ENCODE measurements at places on chromosomes 3 and 15.

GRCh38 chr15:42084465-42085235 is 9.7 kb downstream of the PLA2G4D start:
- DNase-seq = no peak

- no peak for DNase-seq
Observed at GRCh38 chr3:11195201-11195600, 40.9 kb downstream of the HRH1 start.

- no peak for DNase-seq
Observed at GRCh38 chr3:152076148-152076547, 192.6 kb upstream of the MBNL1 start.

GRCh38 chr3:61783993-61784718 is 222.8 kb downstream of the PTPRG start:
- no peak for DNase-seq
